Fibroblast of skin of right biceps (primary cell): ENCODE measurements at places on chromosomes 2 and 18.

DNA sequence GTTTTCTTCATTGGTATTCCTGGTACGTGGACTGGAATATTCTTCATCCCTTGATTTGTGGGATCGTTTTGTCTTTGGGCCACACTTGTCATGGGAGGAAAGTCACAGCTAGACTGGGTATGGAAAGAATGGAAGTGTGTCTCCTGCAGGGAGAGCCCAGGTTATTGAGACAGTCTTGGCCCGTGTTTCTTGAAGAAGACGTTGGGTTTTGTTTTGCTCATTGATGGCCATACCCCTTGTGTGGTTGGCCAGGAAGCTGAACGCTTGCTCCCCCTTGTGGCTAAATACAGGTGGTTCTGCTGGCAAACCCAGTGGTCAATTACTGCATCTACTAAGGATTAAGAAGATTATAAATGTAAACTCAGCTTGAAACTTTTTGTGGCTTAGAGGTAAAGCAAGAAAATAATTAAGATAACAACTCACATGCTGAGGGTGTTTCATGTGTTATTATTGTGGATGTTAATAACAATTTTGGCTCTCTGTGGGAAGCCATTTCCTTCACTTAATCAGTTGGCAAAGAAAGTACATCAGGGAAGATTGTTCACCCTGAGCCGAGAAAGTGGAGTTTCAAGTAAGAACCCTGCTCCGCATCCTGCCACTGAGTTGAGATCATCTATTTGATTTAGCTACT lies 91.8 kb downstream of the NEDD4L start:
- peak; percentile 64 for DNase-seq

DNA sequence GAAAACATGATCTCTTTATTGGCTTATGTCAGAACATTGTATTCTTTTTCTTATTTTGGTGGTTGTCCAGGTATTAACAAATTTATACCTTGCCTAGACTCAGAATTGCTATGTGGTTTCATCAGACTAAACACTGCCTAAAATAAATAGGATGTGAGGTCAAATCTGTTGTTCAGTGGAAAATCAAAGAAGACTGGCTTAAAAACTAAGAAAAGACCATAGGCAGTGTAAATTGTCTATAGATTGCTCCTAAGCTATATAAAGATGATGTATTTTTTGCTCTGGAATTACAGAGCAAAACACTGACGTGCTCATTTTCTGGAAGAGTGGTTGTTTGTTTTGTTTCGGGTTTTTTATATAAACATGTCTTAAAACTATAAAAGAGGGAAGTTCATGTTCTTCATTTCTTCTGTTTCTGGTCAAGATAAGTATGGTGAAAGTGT lies 266.0 kb downstream of the ALPK2 start:
- no peak for DNase-seq

DNA sequence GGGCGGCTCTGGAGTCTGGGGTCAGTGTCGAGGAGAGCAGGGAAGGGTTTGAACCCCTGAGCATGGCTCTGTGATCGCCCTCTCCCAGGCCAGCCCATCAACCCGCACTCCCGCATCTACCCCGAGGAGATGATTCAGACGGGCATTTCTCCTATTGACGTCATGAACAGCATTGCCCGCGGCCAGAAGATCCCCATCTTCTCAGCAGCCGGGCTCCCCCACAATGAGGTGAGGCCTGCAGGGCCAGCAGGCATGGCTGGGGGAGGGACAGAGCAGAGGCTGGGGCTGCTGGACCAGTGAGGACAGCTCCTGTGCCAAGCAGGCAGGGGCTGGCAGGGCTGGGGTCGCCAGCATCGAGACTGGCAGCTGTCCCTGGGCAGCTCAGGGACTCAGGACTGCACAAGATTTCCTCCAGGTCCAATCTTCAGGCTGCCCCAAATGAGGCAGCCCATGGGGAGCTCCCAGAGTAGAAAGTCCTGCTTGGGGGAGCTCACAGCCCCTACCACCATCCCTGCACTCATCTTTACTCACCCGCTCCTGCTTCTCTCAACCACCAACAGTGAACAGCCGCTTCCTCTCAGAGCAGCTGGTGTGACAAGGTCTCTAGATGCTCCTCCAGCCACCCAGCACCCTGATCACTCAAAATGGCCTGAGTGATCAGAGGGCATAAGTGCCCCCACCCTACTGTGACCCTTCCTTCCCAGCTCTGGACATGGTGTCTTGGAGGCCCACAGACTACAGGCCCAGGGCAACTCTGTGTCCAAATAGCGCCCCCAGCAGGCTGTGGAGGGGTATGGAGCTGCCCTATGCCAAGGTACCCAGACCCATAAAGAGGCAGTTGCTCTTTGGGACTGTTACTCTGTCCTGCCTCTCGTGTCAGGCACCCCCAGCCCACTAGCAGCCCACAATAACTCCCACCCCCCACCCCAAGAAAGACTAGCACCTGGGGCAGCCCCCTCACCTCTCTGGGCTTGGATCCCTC lies 18.3 kb upstream of the ANKRD53 start:
- no peak for DNase-seq

DNA sequence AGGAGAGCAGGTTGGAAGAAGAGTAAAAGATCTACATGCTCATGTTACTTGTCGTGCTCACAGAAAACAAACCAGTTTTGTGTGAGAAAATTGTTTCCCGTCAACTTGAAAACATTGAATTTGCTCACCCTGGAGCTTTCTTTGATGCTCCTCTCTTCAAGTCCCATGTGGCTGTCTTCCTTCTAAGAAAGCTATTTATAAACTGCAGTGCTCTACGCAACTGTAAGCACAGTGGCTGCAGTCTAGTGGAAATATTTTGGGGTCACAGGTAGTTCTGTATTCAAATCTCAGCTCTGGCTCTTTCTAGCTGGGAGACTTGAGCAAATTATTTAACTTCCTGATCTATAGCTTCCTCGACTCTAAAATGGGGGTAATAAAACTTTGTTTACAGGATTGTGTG lies 211.8 kb downstream of the PLCL1 start:
- no peak for DNase-seq

GRCh38 chr2:110675679-110676078 lies 2.2 kb downstream of the BUB1 start:
- no peak for DNase-seq

DNA sequence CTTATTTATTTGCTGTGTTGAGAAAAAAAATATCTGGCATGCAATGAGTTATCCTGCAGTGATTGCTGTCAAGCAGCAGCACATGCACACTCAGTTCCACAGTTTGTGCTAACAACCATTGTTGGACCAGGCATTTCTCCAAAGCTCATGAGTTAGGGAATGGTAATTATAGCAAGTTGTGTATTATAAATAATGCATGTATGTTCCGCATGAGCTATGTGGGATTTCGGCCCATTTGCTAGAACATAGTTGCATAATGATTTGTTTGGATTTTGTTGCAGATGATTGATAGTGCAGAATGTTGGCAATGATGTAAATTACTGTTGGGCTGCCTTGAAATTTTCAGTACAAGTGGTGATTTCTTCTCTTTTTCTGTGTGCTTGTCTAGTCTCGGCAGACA lies 10.7 kb downstream of the KCNJ3 start:
- DNase-seq = no peak

DNA sequence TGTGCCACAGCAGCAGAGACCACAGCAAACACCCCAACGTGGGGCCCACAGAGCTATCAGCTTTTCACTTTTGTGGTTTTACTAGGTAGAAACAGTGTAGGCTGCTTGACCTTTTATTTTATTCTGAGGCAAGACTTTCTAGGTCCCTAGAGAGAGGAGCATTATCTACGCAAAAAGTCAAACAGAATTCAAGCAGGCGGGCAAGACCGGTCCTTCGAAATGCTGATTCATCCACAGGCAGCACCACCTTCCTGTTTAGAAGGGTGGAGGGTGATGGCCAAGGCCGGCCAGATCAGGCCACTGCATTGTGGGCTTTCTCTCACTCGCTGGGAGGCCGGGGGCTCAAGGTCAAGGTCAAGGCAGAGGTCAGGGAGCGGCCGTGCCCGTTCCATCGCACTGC lies 573.0 kb downstream of the GALR1 start:
- no peak for DNase-seq

DNA sequence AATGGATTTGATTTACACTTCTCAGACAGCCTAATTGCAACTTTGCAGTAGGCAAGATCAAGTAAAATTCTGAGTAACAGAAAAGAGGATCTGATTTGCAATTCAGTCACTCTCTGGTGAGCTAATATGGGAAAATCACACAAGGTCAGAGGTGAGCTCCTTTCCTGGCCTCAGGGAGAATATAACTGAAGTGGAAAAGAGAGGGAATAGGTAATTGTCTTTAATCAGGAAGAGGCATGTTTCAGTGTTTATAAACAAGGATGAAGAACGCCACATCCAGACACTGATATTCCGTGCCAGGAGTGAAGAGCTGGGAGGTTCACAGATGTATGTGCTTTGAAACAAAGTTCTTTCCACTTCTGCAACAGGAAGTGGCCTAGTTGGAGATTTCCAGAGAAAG lies 127.1 kb downstream of the ETAA1 start:
- DNase-seq = no peak

GRCh38 chr18:5543036-5543680 lies 639 bp downstream of the EPB41L3 start:
- peak; percentile 19 for DNase-seq

- peak; percentile 93 for DNase-seq
Measured at GRCh38 chr2:74553892-74554819, at the start of the genes DOK1 and LOXL3. TSS of gene DOK1 (plus strand) at chr2:74554720. CDS start at chr2:74554755, 35 bp downstream. TSS of gene LOXL3 (minus strand) at chr2:74553942. CDS start at chr2:74552634, 1,308 bp downstream.

GRCh38 chr2:98912221-98912851 lies 23.7 kb downstream of the CRACDL start:
- peak; percentile 82 for DNase-seq

DNA sequence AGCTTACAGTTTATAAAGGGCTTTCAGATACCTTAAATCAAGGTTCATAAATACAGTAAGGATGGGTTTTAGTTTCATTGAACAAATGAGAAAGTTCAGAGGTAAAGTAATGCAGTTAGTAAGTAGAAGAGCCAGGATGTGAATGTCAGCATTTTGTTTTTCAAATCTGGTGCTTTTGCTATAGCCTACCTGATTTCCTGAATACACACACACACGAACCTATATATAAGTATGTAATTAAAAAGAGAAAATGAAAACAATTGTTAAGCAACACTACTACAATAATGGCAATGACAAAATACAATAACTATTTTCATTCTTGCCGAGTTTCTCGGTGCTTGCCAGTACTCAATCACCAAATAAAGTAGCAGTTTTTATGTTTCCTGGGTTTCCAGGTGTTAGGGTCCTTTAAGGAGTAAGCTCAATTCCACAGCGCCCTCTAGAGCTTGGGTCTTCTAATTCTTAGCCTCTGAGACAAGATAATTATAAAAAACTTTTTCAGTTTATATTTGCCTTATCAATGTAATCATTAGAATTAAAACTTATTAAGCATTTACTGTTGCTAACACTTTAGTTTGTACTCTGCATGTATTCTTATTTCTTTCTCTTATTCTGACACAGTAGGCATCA lies 512.9 kb upstream of the ACVR2A start:
- DNase-seq = peak; percentile 3

- peak; percentile 77 for DNase-seq
Measured at GRCh38 chr2:225004597-225004996, 37.7 kb downstream of the DOCK10 start.

GRCh38 chr2:233938676-233939370 lies 21.6 kb downstream of the TRPM8 start:
- DNase-seq = no peak

DNA sequence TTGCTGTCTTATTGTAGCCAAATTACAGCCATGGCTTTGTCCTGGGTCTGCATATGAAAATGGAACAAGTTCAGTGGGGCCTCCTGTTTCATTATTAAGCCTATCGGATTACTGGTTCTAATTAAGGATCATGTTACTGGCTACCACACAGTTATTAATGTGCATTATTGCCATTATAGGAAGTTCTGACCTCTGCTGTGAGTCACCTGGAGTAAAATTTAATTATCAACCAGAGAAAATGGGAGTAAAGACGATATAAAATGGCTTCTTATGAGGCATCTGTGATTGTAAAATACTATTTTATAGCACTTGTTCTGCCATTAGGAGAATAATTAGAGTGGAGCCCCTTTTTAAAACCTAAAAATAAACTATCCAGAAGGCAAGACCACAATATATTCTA lies 143.3 kb upstream of the ITGB6 start:
- no peak for DNase-seq

- DNase-seq = peak; percentile 9
Measured at GRCh38 chr2:37268111-37268510, 36.7 kb downstream of the NDUFAF7 start.

- peak; percentile 86 for DNase-seq
Measured at GRCh38 chr18:23291456-23292205, 156.3 kb downstream of the CABLES1 start.

DNA sequence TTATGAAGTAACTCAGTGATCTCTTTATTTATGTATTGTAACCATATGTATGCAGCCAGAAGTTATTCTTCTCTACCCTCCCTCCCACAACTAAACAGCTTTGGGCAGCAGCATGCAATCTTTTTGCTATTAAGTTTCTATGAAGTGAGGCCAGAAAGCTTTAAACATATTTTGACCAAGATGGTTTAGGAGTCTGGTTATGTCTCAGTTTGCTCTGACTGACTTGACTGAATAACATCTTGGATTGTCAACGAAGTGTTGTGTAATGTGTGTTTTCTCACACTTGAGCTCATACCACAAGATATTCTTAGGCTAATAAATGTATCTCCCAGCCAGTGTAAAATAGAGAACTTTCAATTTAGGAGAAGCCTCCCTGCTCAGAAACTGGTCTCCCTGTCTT lies 104.3 kb downstream of the TTC27 start:
- no peak for DNase-seq

DNA sequence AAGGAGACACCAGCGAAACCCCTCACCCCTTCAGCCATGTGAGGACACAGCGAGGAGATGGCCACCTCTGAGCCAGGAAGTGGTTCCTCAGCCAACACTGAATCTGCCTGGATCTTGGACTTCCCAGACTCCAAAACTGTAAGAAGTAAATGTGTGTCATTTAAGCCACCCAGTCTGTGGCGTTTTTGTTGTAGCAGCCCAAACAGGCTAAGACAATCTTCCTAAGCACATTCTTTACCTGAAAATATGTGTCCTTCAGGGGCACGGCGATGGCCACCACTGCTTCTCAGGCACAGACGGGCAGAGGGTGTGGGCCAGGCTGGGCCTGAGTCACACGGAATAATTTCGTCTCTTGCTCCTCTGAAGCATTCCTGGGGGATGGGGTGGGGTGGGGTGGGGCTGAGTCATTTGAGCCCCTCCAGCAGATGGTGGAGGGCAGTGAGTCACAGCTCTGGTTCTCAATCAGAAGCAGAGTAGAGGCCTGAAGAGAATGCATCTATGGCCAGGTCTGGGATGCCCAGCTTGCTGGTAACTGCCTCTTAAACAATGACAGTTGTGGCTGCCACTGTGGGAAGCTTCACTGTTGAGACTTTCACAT lies 142.4 kb downstream of the CAPN13 start:
- DNase-seq = peak; percentile 98

DNA sequence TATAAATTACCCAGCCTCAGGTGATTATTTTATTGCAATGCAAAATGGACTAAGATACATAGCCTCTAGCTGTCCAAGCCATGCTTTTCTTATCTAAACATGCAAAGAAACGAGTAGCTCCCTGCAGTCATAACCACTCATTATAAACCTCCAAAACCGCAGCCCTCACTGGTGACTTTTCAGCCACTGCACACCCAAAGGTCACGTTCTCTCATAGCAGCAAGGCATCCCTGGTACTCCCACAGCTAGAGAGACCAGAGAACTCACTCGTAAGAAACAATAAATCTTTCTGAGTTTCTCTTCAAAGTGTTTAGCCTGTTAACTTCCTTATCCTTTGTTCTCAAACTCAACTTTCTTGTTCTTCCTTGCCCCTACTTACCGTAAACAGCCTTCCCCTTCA lies 28.5 kb upstream of the RALBP1 start:
- DNase-seq = no peak

- no peak for DNase-seq
Measured at GRCh38 chr2:190722061-190722759, 73.3 kb downstream of the NAB1 start.
